ENCODE measurements at places on chromosomes 7 and 10. TPM values are rescaled to one million over a fixed set of nuclear protein-coding genes. Genes with fewer than 3 reads are reported as not detected.

Gene PSMG3
- 20.5 TPM for total RNA-seq

Gene MALRD1
- total RNA-seq = 0.36 TPM

Gene CNPY1
- not detected for total RNA-seq

Gene SLC35G1
- total RNA-seq = 6.2 TPM

Gene ACSM6
- total RNA-seq = not detected

Gene TDRD1
- total RNA-seq = 0.45 TPM

Gene STAG3
- total RNA-seq = 0.90 TPM

Gene MYH16
- total RNA-seq = not detected

Gene HOXA10
- 0.08 TPM for total RNA-seq

Gene SEMA3E
- 0.98 TPM for total RNA-seq

Gene TMEM176A
- total RNA-seq = not detected

Gene ADAP1
- total RNA-seq = 0.57 TPM

Gene HYAL4
- total RNA-seq = not detected
